ENCODE measurements at places on chromosomes 13 and 19.

DNA sequence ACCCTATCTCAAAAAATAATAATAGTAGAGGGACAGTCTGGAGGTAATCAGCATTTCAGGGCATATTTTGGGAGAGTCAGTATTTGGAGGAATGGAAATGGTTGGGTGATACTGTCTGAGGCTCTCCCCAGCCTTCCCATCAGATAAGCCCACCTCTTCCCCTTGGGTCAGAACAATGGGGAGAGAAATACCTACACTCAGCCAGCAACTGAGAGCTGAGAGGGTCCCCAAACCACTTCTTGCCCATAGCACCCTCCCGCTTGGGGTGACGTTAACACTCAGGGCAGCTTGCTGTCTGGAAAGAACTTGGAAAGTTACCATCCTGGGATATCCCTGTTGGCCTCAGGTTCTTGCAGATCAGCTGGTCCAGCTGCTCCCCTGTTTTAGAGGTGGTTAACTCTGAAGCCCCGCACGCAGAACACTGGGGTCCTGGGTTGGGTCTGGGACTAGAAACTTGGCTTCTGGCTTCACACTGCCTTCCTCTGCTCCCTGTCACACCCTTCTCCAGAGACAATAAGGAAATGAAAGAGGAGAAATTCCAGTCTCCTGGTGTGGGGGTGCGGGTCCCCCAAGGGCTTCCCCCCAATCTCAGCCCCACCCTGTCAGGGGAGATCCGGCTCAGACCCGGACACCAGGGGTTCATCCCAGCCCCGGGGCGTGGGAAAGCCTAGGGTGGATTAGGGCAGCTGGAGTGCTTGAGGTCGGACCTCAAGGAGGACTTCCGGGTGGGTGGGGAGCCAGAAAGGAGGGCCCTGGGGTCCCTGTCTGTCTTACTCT lies 2.5 kb downstream of the FOXA3 start:
- no peak for DNase-seq

DNA sequence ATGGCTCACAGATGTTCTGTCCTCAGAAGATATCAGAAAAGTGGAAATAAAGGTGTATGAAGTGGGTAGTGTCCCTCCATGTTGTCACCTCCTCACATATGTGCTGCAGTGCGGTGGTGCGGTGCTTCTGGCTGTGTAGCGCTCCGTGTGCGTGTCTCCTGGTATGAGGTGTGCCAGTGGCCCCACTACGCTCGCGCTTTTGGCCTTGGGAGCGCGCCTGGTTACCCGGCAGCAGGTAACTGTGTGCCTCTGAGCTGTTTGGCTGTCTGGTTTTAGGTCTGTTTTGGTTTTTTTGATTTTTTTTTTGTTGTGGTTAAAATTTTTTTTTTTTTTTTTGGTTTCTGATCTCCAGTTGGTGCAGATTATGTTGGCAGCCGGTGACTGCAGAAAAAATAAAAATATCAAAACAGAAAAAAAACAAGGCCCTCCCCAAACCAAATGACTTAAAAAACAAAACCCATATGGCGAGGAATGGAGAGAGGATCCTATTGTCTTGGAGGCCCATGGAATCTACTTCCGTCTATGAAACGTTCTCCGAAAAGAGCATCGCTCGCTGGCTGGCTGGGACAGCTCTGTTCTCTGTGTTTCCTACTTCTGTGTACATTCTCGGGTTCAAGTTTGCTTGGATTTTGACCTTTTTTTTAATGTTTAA lies 7.9 kb downstream of the HNRNPL start:
- no peak for DNase-seq

- DNase-seq = peak; percentile 49
Observed at GRCh38 chr19:2047449-2048103, 3.5 kb downstream of the MKNK2 start.

- DNase-seq = no peak
Observed at GRCh38 chr19:29075149-29075548, 137.8 kb downstream of the UQCRFS1 start.

DNA sequence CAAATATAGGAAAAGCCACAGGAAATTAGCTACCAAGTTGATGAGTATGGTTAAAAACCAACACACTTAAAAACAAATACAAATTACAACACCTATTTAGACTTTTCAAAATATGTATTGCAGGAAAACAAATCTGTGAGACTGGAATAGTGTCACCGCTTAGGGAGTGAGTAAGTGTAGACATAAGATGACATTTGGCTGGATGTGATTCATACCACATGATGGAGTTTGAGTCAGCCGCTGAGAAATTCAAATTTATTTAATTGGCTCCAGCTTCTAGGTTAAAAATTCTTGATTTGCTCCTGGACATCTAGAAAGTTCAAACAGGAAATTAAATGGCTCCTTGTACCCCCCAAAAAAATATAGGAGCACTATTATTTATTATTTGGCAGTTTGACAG lies 531.7 kb downstream of the SLITRK1 start:
- DNase-seq = no peak

DNA sequence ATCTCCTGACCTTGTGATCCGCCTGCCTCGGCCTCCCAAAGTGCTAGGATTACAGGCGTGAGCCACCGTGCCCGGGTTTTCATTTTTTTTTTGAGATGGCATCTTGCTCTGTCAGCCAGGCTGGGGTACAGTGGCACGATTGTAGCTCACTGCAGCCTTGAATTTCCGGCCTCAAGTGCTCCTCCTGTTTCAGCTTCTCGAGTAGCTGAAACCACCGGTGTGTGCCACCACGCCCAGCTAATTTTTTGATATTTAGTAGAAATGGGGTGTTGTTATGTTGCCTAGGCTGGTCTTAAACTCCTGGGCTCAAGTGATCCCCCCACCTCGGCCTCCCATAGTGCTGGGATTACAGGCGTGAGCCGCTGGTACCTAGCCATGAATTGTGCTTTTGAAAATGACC lies 5.9 kb downstream of the ADAT3 start:
- no peak for DNase-seq

DNA sequence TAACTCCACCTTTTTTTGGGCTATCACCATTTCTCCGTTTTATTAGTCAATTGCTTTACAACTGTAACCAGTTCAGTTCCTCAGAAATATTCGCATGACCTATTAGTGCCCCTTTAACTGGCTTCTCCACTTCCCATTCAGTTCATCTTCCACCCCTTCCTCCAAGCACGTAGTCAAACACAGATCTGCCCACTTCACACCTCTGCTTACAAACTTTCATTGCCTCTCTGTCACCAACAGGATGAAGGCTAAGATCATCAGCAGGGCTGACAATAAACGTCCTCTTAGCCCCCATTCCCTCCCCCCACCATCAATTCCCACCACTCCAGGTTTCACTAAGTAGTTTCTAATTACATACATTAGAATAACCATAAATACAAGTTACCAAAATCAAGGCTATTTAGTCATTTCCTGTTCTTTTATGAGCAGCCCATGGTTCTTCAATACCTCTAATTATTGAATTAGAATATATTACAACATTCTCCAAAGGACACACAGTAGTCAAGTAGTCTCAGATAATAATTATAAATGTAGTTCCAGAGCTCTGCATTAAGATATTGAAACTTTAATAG lies 95.7 kb downstream of the SPRY2 start:
- no peak for DNase-seq

DNA sequence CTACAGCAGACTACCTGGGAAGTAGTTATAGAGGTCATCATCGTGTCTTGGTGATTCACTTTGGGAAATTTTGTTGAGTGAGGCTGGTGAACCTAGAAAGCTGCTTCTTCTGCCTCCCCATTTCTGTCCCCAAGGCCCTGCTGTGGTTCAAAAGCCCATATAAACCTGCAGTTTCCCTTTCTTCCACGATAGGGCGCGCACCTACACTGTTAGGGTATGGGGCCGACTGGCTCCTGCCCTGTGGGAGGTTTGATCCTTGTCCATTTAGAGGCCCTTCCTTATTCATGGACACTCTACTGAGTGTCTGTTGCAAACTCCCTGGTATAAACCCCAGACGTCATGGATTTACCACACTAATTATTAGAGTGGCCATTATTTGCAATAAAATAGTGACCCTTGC lies 191.8 kb downstream of the GGACT start:
- DNase-seq = no peak

DNA sequence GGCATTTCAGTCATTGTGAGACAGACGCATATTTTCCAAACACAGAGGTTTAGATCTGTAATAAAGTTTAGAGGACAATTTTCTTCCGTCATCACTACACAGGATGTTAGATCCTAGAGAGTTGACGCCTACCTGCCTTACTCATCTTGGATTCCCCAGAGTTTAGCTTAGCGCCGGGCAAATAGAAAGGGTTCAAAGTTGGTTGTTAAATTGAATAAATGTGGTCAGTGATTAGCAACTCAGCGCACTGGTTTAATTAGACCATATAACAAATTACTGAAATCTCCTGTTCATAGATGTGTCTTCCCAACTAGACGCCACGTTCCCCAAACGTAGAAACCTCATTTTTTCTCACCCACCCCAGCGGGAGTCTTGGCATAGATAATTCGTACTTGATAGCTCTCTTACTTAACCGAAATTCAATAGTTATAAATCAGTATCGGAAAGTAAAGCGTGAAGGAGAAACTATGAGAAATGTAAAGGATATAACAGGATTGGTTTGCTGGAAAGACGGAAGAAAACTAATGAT lies 726 bp upstream of the UFM1 start:
- peak; percentile 40 for DNase-seq

DNA sequence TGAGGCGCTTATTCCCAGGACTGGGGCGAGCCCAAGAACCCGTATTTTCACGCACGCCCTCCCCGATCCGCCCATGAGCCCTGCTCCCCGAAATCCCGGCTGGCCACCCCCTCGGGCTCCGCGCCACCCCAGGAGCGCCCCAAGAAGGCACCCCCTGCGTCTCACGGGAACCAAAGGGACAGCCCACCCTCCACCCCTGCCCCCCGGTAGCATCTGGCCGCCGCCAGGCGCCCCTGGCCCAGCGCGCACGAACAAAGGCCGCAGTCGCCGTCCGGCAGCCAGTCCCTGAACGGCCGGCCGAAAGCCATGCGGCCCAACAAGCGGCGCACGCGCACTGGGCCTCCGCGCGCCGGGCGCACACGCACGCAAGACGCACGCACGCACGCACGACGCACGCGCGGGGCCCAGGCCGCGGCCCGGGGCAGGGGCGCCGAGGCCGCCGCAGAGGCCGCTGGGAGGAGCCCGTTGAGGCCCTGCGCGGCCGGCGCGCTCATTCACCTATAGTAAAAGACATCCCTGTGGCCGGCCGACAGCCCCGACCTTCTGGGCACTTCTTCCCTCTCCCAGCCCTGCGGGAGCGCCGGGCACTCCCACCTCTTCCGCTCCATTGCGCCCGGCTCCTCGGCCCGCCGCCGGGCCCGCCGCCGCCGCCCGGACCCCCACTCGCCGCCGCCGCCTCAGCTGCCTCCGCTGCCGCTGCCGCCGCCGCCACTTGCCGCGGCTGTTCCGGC lies 476 bp downstream of the MBD3 start:
- peak; percentile 87 for DNase-seq

DNA sequence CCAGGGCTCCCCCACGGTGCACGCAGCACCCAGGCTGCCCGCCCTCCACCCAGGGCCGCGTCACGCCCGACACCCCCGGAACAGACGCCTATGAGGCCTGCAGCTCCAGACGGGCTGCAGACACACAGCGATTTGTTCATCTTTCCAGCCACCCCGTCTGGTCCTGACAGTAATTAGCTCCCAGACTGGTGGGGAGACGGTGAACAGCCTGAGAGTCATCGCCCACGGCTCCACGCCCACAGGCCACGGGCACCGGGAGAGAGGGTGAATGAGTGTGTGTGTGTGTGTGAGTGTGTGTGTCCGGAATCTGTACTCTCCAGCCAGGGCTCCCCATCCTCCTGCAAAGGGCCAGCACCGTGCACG lies 18.1 kb downstream of the GADD45B start:
- peak; percentile 16 for DNase-seq

GRCh38 chr19:54461613-54462012 lies 2.0 kb downstream of the LENG9 start:
- no peak for DNase-seq

- DNase-seq = peak; percentile 85
Observed at GRCh38 chr19:13588957-13589833, 82.9 kb upstream of the CACNA1A start.

- peak; percentile 62 for DNase-seq
Observed at GRCh38 chr19:6521718-6522646, 8.8 kb upstream of the TNFSF9 start.

DNA sequence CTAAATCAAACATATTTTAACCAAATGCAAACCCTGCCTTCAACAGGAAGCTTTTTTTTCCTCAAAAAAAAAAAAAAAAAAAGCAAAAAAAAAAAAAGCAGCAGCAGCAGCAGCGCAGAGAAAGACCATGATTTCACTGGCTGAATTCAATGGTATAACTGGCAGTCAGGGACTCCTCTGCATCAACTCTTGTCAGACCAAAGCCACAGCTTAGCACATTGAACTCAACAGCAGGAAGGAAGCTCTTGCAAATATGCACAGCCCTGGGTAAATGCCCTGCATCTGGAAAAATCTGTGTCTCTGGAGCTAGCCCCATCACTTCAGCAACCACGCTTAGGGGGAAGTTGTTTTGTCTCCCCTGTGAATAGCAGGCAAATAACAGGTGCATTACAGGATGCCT lies 17.6 kb upstream of the DHRS12 start:
- no peak for DNase-seq

- DNase-seq = no peak
Observed at GRCh38 chr19:33697766-33698165, 76.0 kb downstream of the CHST8 start.

Measured in stimulated activated CD4-positive, alpha-beta T cell treated with anti-CD3 and anti-CD28 coated beads, Interleukin-15, amount 100 ng/mL, for 24 hours (primary cell).